ENCODE measurements at places on chromosomes 5 and 9.

DNA sequence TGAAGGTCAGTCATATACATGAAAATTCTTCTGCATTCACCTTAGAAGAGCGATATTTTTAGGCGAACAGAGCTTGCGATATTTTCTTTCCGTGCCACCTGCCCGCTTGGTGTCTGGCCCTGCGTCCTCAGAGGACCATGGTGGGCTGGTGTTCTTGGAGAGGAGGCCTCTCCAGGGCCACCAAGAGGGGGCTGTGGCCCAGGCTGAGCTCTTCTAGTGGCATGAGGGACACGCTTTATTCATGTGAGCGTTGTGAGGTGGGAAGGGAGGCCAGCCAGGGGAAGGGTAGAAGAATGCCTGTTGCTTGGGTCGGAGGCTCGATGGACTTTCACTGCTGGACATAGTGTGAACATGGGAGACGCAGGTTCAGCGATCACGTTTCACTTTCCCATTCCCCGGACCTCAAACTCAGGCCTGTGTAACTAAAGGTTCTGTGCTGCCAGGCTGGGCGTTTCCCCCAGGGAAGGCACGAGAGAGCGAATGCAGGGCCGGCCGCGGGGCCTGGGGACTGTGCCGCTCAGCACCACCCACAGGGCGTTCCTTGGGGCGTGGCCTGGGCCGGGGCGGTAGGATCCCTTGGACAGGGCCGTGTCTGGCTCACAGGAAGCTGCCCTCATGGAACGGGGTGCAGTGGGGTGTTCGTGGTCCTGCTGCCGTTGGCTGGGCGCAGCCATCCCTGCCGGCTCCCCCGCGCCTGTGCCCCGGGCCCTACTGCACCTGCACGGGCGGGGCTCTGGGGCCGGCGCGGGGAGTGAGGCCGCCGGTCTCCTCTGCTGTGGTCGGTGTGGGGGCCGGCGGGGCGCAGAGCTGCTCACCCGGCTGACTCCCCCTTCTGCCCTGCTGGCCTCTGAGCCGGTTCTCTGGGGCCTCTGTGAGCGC lies 40.7 kb upstream of the CLPTM1L start:
- no peak for DNase-seq

- DNase-seq = no peak
These were observed 42.8 kb downstream of the FAM78A start for GRCh38 chr9:131233556-131233955.

DNA sequence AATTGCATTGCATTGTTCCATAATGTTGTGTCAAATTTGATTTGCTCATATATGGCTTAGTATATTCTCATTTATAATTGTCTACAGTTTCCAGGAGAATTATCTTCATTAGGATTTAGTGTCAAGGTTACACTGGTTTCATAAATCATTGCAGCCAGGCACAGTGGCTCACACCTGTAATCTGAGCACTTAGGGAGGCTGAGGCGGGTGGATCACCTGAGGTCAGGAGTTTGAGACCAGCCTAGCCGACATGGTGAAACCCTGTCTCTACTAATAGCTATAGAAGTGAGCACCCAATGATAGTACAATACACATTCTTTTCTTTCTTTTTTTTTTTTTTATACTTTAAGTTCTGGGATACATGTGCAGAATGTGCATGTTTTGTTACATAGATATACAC lies 282.5 kb downstream of the KIAA0825 start:
- DNase-seq = no peak

- DNase-seq = no peak
These were observed 7.0 kb downstream of the PAM start for GRCh38 chr5:102762095-102762534.

GRCh38 chr9:102106439-102106838 lies 368.0 kb upstream of the GRIN3A start:
- no peak for DNase-seq

GRCh38 chr5:127022846-127023245 lies 7.5 kb downstream of the MARCHF3 start:
- DNase-seq = no peak

GRCh38 chr5:54628050-54628449 lies 110.5 kb downstream of the SNX18 start:
- no peak for DNase-seq

- DNase-seq = no peak
These were observed 62.4 kb upstream of the CTSL start for GRCh38 chr9:87663556-87663955.

DNA sequence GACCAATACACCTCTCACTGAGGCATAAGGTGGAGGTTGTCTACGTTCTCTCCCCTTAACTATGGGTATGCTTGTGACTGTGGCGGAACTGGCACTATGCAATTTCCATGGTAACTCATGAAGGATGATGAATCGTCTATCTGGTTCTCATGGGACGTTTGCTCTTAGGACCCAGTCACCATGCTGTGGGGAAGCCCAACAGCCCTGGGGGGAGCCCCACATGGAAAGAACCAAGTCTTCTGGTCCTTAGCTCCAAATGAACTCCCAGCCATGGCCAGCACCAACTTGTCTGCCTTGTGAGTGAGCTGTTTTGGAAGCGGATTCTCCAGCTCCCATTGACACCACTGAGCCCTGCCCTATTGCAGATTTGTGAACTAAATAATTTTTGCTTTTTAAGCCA lies 188.7 kb upstream of the S1PR3 start:
- DNase-seq = no peak

DNA sequence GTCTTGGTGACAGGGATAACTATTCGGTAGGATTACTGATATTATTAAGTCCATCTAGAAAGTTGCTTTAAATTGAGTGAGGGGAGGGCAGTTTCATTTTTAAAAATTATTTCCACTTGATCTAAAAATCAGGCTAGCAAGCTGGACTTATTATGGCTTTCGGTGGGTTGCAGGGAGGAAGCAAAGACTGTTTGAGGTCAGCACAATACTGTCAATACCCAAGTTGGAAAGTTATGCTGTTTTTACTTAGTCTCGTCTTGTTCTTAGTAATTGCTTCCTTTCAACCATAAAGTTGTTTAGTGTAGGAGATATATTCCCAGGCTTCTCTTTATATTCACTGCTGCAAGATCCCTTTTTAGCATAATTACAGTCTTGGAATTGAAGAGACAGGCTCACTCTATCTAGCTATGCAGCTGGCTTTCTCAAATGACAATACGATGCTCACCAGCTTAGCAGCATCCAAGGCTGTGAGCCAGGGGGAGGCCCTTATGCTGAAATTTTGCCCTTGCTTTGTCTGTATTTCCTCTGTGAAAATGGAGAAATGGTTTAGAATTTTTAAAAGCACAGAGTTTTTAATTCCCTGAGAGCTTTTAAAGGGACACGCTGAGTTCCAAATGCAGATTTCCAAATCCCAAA lies 68.2 kb upstream of the APC start:
- no peak for DNase-seq

DNA sequence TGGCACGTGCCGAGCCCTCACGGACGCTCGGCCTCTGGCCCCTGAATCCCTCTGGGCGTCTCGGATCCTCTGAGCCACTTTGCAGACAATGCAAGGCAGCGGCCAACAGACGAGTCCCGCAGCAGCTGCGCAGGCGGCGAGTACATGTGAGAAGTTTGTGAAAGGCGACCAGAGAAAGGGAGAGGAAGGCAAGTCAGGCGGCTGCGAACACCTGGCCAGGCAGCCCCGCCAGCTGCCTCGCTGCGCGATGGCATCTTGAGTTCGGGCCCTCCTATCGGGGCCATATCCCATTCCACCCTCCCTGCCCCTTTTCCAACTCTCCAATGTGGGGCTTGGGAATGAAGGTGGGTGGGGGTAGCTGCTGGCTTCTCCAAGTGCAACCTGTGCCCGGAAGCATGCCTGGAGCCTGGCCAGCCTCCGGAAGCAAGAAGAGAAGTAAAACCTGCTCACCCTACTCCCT lies 4.5 kb upstream of the POU4F3 start:
- DNase-seq = no peak

DNA sequence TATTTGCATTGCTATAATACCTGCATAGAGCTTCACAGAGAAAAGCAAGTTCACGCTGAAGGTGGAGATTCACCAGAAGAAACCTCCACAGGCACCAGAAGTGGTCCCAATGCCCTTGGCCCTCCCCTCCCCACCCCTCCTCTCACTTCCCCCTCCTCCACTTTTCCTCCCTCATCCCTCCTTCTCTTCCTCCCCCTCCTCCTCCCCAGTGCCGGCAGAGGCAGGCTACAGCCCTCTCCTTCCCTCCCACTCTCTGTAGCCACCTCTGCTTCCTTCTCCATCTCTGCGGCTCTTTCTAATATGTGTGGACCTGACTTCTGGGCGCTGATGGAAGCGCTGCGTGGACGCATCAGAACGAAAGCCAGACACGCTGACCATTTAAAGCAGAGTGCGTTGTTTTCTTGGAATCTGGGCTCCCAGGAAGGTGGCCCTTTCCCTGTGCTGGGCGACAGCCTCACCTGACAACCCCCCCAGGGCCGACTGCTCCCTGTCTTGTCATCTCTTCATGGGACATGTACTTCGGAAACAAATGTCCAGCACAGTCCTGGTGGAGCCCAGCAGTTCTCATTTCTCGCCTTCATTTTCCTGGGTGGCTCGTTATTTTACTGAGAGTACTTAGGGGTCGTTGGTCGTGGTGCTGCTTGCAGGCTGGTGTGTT lies 29.5 kb downstream of the NDUFS6 start:
- no peak for DNase-seq

DNA sequence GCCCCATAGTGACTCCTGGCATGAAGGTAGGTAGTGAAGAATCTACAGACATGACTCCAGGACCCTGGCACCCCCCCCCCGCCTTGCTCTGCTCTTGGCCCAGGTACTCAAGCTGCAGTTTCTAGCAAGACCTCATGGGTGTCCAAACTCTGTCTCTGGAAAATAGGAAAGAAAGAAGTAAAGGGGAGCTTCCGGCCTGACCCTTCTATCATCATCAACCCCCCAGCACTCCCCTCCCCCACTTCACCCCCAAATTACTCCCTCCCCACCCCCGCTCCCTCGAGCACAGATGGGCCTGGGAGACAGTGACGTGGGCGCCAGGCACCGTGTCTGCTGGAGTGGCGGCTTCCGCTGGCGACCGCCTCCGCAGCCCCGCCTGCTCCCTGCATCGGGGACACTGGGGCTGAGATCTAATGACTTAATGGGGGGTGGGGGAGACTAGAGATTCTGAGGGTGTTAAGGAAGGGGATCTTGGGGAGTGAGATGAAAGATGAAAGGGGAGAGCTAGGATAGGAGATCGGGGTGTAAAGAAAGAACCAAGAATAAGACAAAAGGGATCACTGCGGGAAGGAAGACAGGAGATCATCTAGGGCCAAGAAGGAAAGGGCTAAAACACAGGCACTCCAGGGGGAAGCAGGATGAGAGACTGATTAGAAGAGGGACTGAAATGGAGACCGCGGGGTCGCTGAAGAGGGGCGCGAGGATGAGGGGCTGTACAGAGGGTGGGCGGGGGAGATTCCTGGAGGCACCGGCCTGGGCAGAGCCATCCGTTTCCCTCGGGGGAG lies 1.1 kb upstream of the DNAJB5 start:
- no peak for DNase-seq

- DNase-seq = no peak
These were observed 1.8 kb downstream of the SHB start for GRCh38 chr9:38066914-38067858.

- no peak for DNase-seq
These were observed 234.1 kb upstream of the ANKRD55 start for GRCh38 chr5:56467176-56467717.

DNA sequence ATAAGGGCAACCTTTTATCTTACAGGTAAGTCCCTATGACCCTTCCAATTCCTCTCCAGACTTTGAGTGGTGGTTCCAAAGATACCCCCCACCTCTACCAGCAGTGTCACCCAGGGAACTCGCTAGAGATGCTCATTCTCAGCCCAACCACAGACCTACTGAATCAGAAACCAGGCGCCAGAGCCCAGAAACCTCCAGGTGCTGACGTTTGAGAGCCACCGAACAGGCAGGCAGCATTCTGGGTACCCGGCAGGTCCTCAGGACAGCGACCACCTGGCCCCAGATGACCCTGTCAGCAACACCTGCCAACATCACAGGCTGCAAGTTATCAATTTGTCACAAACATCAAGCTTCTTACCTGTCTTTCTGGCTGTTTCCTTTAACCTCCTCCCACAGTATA lies 19.5 kb downstream of the RAPGEF1 start:
- DNase-seq = no peak

- no peak for DNase-seq
These were observed 60.9 kb upstream of the UBAC1 start for GRCh38 chr9:136021872-136022681.

- no peak for DNase-seq
These were observed 79.8 kb downstream of the RICTOR start for GRCh38 chr5:38994324-38994927.
